Esophagus squamous epithelium (tissue), 5 donors: ENCODE measurements at places on chromosomes 2 and 18. TPM values are rescaled to one million over a fixed set of nuclear protein-coding genes. Genes with fewer than 3 reads are reported as not detected.

- H3K4me3 ChIP-seq = no peak overlapping the region
- H3K36me3 ChIP-seq = no peaks in the 10 kb centered on the region
- no peak for DNase-seq
- no peak overlapping the region for H3K27ac ChIP-seq
Measured at GRCh38 chr18:33652635-33653034, 74.6 kb downstream of the ASXL3 start.

DNA sequence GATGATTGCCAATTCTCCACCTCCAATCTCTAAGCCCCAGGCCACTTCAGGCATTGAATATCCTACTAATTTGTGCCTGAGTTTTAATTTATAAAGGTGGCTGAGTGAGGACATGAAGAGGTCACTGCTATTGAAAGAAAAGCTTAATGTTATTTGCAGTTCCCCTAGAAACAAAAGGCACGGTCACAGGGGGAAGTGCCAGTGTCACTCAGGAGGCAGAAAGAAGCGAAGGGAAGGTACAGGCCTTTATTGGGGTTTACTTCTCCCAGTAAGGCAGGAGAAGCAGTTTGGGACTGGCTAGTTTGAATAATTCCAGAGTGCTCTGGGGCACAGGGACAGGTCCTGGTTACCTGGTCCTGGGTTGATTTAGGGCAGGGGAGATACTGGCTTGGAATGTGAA is 1.7 kb upstream of the ABHD1 start:
- no peak for DNase-seq
- H3K4me3 ChIP-seq = no peak overlapping the region
- H3K36me3 ChIP-seq = no peaks in the 10 kb centered on the region
- H3K4me1 ChIP-seq = peaks cover 3% of the 10 kb centered on the region

DNA sequence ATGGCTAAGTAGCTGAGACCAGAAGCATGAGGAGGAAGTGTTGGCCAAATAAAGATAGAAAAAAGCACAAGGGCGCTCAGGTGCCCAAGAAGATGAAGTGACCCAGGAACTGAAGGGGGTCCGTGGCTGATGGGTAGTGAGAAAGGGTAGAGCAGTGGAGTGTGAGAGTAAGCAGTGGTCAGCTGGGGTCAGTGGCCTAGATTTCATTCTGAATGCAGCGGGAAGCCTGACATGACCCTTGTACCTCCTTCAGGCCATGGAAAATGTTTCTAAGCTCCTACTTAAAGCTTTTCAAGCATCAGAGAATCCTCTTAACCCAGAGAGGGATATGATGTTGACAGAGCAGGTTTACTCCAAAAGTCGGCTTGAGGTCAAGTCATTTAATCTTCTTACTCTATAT is 89.0 kb upstream of the UNC80 start:
- no peaks in the 10 kb centered on the region for H3K4me1 ChIP-seq
- DNase-seq = no peak
- H3K27me3 ChIP-seq = no peaks in the 10 kb centered on the region
- no peaks in the 10 kb centered on the region for H3K36me3 ChIP-seq
- H3K27ac ChIP-seq = no peak overlapping the region

GRCh38 chr2:17475286-17475685 is 43.0 kb downstream of the RAD51AP2 start:
- DNase-seq = no peak
- H3K27me3 ChIP-seq = no peaks in the 10 kb centered on the region
- H3K27ac ChIP-seq = peak overlapping the region; percentile 55
- H3K4me1 ChIP-seq = no peaks in the 10 kb centered on the region
- H3K36me3 ChIP-seq = no peaks in the 10 kb centered on the region

GRCh38 chr2:186751790-186752189 is 57.9 kb downstream of the FAM171B start:
- no peak for DNase-seq
- H3K27me3 ChIP-seq = no peaks in the 10 kb centered on the region
- H3K4me1 ChIP-seq = no peaks in the 10 kb centered on the region
- no peak overlapping the region for H3K4me3 ChIP-seq
- H3K27ac ChIP-seq = no peak overlapping the region

ATF2 gene
- 18.0 TPM for total RNA-seq

LCT gene
- not detected for total RNA-seq

MC2R gene
- not detected for total RNA-seq
